ENCODE measurements at places on chromosomes 3 and 15.

DNA sequence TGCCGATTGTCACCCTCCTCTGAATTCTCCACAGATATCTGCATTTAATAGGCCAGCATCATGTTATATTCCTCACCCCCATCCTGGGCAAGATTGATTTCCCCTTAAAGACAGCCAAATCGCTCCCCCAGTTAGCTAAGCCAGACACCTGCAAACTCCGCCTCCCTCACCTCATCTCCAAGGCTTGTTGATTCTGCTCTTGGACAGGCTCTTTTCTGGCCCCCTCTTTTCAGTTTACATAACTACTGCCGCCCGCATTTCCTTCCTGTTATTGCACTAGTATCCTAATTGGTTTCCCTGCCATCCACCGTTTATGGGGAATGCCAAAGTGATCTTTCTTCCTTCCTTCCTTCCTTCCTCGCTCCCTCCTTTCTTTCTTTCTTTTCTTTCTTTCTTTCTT lies 214.7 kb upstream of the MRPL3 start:
- DNase-seq = no peak

DNA sequence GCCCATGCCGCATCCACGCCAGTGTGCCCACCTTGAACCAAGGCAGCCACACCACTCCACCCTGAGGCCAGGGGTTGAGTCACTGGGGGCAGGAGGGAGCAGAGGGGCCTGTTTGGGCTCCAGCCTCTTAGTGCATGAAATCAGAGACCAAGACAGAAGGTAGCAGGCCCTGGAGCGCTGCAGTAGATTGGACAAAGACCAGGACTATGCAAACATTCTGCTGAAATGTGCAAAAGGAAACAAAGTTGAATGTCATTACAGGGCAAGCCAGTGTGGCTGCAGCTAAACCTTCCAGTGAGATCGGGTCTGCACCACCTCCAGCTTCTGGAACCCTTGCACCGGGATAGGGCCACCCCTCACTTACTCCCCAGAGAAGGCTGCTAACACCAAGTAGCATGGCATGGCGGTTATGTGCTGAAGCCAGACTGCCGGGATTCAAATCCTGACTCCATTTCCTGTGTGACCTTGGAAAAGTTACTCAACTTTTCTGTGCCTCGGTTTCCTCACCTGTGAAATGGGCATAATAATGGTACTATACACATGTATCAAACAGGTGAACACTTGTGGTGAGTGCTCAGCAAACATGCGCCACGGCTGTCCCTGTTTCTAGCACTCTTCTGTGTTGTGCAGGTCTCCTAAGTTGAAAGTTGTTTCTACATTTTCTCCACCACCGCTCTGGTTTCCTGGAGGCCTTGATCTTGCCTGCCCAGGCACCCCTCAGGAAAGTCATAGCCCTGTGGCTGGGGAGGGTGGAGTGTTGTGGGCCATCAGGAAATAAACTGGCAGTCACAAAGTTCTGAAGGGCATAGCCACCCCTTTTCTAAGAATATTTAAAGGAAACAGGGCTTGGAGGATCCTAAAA lies 25.0 kb upstream of the GP9 start:
- DNase-seq = no peak

- DNase-seq = no peak
Measured at GRCh38 chr15:91338766-91339165, 238.7 kb downstream of the SV2B start.

GRCh38 chr3:192026661-192027060 lies 565.7 kb downstream of the PYDC2 start:
- no peak for DNase-seq

- no peak for DNase-seq
Measured at GRCh38 chr3:184597829-184598573, 36.4 kb downstream of the EPHB3 start.

DNA sequence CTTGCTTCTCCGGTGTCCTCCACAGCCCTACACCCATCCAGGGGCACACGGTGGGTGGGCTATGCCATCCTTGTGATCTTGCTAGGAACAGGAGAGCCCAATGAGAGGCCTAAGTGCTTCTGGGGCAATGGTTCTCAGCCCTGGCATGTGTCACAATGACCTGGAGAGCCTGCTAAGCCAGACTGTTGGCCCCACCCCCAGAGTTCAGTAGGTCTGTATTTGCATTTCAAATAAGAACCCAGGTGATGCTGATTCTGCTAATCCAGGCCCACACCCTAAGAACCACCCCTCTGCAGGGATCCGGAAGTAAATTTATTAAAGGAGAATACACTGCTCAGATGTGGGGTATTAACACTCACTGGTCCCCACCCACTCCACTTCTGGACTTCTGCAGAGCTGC lies 57.9 kb downstream of the RORA start:
- no peak for DNase-seq

GRCh38 chr3:68018275-68018674 lies 363.9 kb upstream of the SUCLG2 start:
- DNase-seq = peak; percentile 3

GRCh38 chr3:183638101-183638852 lies 2.9 kb downstream of the KLHL24 start:
- DNase-seq = no peak

DNA sequence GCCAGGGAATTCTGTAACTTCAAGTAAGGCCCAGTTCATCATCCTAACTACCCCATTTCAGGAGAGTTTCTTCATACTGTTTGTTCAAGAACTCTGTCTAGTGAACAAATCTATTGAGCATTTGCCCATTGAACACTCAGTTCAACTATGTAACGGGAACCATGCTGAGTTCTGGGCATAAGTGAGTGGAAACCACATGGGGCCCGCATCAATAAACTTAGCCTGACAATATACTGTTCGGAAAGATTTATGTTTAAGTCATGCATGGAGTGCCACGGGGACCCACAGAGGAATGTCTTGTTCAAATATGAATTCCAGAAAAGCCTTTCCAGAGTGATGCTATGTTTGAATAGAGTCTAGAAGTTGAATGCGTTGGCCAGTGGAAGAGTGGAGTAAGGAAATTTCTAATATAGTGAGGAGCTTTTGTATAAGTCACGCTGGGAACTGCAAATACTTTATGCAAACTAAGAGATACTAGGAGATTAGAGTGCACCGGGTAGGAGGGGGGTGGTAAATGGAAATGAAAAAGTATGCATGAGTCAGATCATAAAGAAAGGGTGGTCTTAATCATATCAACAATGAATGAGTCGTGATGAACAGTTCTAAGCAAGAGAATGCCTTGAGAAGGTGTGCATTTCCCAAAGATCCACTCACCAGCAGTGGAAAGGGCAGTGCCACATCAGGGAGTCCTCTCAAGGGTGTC lies 279.8 kb downstream of the VPS13C start:
- no peak for DNase-seq

GRCh38 chr3:49553324-49553691 lies 969 bp upstream of the BSN start:
- peak; percentile 45 for DNase-seq

DNA sequence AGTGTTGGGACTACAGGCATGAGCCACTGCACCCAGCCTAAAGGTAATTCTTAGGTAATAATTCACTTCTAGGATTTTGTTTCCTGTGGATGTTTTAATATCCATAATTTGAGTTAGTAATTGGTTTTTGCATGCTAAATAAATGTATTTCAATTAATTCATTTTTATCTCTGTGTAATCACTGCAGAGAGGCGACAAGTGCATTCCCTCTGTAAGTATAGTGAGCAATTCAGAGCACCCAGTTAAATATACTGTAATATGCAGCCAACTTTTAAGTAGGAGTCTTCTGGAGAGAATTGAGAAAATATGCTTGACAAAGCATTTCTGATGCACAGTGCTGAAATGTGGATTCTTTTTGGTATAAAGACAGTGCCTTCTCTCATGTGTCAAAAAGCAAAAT lies 5.7 kb downstream of the TBC1D23 start:
- DNase-seq = no peak

GRCh38 chr3:112776000-112776399 lies 70.7 kb downstream of the CD200R1L start:
- DNase-seq = no peak

Data from fibroblast of villous mesenchyme (primary cell).